Activated CD4-positive, alpha-beta T cell treated with anti-CD3 and anti-CD28 coated beads for 36 hours (primary cell): ENCODE measurements at places on chromosomes 16 and 17. TPM values are rescaled to one million over a fixed set of nuclear protein-coding genes. Genes with fewer than 3 reads are reported as not detected.
A peak's percentile ranks its signal among the peaks of the same experiment; 100 is the strongest.

SLC25A10 gene
- total RNA-seq, result 31.8 TPM

RAD51D gene
- 31.8 TPM for total RNA-seq

NKD1 gene
- 3.1 TPM for total RNA-seq

DNA sequence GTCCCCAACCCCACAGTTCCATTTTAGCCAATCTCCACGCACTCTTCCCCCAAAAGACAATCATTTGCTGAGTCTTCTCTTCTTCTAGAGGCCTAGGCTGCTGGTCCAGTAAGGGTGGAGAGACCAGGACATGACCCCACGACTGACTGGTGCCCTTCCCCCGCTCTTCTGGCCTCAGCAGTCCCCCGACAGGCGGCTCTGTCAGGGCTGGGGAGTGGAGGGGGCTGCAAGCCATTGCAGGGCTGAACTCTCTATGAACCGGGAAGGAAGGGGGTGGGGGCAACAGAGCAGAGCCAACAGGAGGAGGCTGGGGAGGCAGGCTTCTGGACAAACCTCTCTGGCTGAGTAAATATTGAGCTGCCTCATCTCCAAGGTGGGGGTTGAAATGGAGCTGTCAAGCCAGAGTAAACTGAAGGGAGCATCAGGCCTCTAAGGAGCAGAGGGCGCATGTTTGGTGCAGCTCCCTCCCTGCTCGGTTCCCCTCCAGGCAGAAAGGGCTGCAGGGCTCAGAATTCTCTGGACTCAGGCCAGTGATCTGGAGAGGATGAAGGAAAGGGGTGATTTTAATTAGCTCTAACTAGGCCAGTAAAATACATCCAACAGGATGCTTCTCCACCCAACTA, 8.7 kb downstream of the HOXB1 start:
- no peak for DNase-seq

GRCh38 chr16:53937161-53937880, 233.4 kb downstream of the FTO start:
- no peak for DNase-seq

- DNase-seq, result no peak
Measured at GRCh38 chr17:66941773-66942450, 22.6 kb upstream of the CACNG4 start.

- no peak for DNase-seq
Measured at GRCh38 chr16:22272870-22273650, 24.1 kb upstream of the POLR3E start.

DNA sequence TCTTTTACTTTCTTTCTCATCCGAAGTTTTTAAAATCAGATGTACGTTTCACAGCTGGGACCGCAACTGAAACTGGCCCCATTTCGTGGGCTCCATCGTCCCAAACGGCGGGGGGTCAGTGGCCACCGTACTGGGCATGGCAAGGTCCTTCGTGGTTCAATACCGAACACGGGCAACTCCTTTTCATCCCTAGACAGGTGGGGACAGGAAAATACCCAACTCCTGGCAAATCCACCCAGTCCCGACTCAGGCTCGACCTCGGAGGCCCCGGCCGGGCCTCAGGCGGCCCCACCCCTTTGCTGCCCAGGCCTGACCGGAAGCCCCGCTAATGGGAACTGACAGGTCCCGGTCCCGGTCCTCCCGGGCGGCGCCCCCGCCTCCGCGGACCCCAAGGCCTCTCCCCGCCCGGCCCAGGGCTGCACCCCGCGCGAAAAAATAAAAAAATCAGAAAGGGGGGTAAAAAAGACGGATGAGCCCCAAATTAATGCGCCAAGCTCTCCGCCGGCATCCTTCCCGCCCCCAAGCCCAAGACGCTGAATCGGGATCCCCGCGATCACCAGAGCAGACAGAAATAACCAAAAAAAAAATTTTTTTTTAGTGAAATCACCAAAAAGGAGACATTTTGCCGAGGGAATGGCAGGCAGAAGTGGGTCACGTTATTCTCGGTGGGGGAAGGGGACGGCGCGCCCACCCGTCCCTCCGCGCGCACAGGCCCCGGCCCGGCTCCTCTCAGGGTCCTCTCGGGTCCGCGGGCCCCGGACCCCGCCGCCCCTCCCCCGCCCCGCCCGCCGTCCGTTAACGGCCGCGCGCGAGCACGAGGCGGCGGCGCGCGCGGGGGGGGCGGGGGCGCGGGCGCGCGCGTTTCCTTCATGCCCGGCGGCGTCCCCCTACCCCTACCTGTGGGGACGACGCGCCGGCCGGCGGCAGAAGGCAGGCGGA, 562 bp downstream of the ZC3H7A start:
- peak; percentile 49 for DNase-seq

GRCh38 chr17:47276444-47276843, 22.8 kb downstream of the ITGB3 start:
- DNase-seq, result no peak

GRCh38 chr17:28575126-28575795, 1.4 kb downstream of the ALDOC start:
- peak; percentile 19 for DNase-seq

GRCh38 chr17:55845385-55845784, 94.5 kb downstream of the PCTP start:
- DNase-seq, result peak; percentile 55

- DNase-seq, result no peak
Measured at GRCh38 chr17:76088041-76088867, 9.3 kb downstream of the ZACN start.

DNA sequence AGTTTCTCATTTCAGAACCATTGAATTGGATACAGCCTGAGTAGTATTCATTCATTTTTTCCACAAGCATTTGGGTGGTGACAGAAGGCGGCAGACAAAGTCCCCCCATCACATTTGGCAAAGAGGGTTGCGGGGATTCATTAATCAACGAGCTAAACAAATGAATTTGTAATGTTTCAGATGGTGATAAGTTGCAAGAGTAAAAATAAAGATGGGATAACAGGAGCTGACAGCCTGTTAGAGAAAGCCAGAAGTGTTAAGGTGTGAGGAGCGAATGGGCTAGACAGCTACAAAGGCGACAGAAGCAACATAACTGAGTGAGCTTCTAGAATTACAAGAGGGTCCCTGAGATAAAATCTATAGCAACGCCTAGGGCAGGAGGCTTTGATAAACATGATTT, 342.8 kb upstream of the HSBP1 start:
- DNase-seq, result no peak

GRCh38 chr17:16352303-16352666, 984 bp downstream of the CENPV start:
- peak; percentile 70 for DNase-seq

DNA sequence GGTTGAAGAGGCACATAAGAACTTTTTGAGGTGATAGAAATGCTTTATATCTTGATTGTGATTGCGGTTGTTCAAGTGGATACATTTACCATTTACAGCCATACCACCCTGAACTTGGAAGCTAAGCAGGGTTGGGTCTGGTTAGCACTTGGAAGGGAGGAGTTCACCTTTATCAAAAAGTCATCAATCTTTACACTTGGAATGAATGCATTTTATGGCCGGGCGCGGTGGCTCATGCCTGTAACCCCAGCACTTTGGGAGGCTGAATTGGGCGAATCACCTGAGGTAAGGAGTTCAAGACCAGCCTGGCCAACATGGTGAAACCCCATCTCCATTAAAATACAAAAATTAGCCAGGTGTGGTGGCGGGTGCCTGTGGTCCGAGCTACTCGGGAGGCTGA, 9.5 kb upstream of the GJD3 start:
- DNase-seq, result no peak

DNA sequence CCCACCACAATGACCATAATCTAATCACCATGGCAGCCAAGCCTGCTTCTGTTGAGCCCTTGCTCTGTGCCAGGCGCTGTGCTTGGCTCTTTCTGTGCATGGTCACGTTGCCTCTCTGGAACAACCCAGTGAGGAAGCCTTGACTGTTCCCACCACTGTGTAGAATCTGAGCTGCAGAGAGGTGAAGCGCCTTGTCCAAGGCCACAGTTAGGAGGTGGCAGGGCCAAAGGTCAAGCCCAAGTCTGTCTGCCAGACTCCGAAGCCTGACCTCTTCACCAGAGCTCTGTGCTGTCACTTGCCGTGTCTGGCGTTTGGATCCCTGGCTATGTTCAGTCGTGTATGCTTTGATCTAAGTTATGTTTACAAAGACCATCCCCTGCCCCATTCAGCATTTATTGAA, 10.5 kb downstream of the CLEC16A start:
- no peak for DNase-seq

GRCh38 chr16:2388875-2389433, 40.3 kb upstream of the CCNF start:
- peak; percentile 9 for DNase-seq

DNA sequence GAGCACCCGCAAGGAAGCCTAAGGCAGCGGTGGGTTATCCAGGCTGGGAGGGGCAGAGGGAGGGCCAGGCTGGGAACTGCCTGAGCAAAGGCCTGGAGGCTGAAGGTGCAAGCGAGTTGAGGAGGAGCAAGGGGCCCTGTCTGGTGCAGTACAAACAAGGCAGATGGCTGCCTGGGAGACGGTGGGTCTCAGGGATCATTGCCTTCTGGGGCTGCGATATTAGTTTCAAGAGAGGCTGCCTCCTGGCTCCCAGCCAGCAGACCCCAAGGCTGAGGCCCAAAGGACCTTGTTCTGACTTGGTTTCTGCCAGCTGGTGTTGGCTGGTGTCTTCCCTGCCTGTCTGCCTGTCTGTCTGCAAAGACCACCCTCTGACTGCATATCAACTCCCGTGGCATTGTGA, 154.0 kb downstream of the IRF8 start:
- no peak for DNase-seq

GRCh38 chr17:63698381-63698885, 1.5 kb downstream of the LIMD2 start:
- DNase-seq, result peak; percentile 73

- no peak for DNase-seq
Measured at GRCh38 chr17:21046216-21046615, 3.4 kb upstream of the USP22 start.

- DNase-seq, result peak; percentile 70
Measured at GRCh38 chr17:34171245-34171818, 83.8 kb upstream of the CCL2 start.

GRCh38 chr17:44777394-44778348, 18.9 kb downstream of the ADAM11 start:
- no peak for DNase-seq

DNA sequence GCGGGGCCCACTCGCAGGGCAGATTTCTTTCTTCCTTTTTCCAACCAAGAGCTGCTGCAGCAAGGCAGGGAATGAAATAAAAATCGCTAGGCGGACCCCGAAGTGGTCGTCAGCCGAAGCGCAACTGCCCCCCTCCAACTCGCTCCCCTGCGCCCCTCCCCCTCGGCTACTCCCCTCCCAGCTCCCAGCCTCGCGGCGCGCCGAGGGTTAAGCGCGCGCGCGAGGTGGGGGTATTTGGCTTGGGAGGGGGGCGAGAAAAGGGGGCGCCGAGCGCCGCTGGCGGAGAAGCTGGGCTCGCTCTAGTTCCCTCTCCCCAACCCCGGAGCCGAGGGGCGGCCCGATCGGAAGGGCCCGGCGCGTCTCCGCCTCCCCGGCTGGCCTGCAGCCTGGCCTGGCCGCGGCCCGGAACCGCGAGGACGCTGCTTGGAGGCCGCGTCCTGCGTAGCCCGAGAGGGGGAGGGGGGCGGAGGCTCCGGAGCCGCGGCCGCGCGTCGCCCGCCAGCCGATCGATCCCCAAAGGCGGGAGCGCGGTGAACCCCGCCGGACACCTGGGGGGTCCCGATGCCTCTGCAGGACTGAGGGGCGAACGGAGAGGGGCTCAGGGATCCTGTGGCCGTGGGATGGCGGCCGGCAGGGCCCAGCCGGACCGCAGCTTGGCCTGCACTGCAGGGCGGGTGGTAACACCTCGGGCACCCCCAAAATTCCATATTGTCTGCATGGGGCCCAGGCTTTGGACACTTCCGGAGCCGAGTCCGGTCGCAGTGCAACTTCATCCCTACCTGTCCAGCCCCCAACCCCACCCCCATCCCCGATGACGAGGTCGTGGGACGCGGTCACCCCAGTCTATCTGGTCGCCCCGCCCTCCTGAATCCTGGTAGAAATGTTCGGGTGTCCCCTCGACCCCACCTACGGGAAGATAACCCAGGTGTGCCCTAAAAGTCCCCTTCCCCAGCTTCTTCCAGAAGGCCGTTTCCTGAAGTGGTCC, 4.9 kb upstream of the CBX4 start:
- peak; percentile 25 for DNase-seq

DNA sequence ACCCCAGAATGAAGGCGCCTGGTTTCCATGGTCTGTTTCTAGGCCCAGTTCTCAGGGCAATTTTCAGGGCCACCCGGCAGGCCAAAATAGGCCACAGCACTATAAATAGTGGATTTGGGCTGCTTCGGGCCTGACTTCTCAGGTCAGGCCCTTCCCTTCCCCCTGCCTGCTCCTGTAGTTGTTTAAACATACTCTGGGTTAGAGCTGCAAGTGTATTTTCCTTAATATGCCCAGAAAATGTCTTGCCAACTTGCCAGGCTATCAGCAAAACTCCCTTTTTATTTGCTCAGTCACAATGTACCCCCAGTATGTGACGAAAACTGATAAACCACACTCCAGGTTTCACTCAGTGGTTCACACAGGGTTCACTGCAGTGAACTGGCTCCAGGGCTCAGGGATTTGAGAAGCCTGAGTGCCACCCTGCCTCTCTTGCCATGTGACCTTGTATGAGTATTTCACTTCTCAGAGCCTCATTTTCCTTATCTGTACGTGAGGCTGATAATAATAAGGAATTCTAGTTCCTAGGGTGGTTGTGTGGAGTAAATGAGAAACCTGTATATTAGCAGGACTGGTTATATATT, 76.5 kb downstream of the GPRC5B start:
- DNase-seq, result peak; percentile 31

- DNase-seq, result peak; percentile 46
Measured at GRCh38 chr17:78142119-78142861, 3.9 kb upstream of the C17orf99 start.

DNA sequence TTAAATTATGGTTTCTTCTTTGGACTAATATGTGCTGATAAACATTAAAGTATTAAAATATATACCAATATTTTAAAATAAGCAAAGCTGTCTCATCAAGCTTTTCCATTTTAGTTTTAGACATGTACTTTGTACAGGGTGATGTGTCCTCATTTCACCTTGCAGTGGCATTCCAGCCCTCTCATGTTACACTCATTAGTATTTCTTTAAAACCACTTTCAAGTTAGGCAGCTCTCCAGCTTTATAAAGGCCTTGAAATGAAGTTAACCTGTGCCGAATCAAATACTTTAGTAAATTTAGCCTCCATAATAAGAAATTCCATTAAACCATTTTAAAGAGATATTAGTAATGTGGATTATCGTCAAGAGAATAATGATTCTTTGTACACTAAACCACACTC, 107.6 kb upstream of the HLF start:
- DNase-seq, result no peak

DNA sequence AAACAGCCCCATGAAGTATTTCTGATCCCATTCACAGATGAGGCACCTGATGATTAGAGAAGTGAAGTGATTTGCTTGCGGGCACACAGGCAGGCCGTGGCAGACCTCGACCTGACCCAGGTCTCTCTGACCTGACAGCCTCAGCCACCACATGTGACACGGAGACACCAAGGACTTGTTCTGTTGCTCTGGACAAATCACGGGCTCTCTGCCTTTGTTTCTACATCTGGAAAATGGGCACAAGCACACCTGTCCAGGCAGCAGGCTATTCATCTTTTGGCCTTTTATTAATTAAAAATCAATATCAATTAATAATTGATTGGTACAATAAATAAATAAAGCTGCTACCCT, 3.4 kb downstream of the MAP3K14 start:
- DNase-seq, result no peak

- peak; percentile 14 for DNase-seq
Measured at GRCh38 chr16:54283725-54284318, 2.8 kb downstream of the IRX3 start.

GRCh38 chr17:72063262-72063661, 57.6 kb upstream of the SOX9 start:
- DNase-seq, result no peak
